ENCODE measurements at places on chromosomes 7 and 10.

- no peak for DNase-seq
Measured at GRCh38 chr7:16581286-16581685, 54.7 kb downstream of the LRRC72 start.

- no peak for DNase-seq
Measured at GRCh38 chr10:88647061-88647615, 17.1 kb upstream of the LIPF start.

- DNase-seq = no peak
Measured at GRCh38 chr10:32692174-32692573, 246.2 kb downstream of the CCDC7 start.

- DNase-seq = no peak
Measured at GRCh38 chr7:70782796-70783195, 349.1 kb upstream of the GALNT17 start.

GRCh38 chr7:6168477-6168868 lies 104.0 kb downstream of the CYTH3 start:
- DNase-seq = no peak

GRCh38 chr10:29658984-29659965 lies 24.5 kb upstream of the SVIL start:
- no peak for DNase-seq

DNA sequence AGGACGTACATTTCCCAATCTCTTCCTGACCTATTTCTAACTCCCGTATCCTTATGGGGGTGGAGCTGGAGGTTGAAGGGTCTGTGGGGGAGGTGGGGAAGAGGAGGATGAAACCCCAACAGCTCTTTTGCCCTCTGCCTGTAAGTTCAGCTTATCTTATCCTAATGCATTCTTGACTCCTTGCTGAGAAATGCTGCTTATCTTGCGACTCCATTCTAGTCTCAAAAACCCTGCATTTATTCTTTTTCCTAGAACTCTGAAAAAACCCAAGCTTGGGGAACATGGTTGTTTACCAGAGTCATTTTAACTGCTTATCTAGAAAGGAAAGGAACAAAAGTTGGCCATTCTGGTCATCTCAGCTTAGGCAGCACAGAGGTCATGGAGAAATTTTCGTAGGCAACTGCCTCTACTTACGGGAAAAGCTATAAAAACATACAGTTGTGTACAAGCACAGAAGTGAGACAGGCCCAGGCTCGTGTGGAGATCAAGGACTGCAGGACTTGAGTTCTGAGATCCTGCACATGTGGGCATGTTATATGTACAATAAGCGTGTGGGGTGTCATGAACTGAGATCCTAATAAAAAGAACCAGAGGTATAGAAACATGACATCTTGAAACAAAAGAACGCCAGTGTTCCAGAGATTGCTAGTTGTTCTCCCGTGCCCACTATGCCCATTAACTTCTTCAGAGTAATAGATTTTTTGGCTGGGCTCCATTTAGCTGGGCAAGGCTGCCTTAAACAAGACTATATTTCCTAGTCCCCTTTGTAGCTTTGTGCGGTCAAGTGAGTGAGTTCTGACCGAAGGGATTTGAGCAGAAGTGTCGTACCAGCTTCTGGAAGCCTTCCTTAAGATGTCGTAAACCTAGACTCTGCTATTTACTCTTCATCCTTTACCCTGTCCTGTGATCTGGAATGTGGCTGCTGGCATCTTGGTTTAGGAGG lies 9.6 kb downstream of the INMT start:
- no peak for DNase-seq

DNA sequence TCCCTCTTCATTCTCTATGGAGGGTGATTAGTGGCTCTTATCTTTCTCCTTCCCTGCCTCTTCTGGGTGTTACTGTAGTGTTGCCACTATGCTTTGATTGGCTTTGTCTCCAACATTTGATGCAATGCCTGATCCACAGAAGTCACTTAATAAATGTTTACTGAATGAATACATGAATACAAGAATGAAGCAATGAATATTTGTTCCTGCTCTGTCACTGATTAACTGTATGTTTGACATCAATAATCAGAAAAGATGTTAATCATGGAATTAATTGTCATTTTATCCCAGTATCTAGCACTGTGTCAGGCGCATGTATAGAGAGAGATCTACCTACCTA lies 4.3 kb downstream of the ANK3 start:
- DNase-seq = no peak

DNA sequence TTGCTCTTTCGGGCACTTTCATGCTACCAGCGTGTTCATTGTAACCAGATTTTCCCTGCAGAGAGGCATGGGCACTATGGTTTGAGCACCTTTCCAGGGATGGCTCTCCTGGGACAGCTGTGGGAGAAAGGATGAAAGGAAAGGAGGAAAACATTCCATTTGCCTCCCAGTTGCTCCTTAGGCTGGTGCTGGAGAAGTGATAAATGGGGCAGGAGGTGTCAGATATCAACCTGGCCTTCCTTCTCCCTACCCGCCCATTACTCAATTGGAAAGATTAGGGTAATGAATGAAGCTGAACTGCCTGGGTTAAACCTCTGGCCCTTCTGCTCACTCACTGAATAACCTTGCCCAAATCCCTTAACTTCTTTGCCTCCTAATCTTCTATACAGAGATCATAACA lies 228.4 kb downstream of the PLXNA4 start:
- no peak for DNase-seq

GRCh38 chr10:45155784-45156183 lies 155.1 kb downstream of the ZNF22 start:
- no peak for DNase-seq
